ENCODE measurements at places on chromosomes 1 and 21.

GRCh38 chr1:223153177-223154119 lies 10.4 kb upstream of the TLR5 start:
- DNase-seq = no peak

DNA sequence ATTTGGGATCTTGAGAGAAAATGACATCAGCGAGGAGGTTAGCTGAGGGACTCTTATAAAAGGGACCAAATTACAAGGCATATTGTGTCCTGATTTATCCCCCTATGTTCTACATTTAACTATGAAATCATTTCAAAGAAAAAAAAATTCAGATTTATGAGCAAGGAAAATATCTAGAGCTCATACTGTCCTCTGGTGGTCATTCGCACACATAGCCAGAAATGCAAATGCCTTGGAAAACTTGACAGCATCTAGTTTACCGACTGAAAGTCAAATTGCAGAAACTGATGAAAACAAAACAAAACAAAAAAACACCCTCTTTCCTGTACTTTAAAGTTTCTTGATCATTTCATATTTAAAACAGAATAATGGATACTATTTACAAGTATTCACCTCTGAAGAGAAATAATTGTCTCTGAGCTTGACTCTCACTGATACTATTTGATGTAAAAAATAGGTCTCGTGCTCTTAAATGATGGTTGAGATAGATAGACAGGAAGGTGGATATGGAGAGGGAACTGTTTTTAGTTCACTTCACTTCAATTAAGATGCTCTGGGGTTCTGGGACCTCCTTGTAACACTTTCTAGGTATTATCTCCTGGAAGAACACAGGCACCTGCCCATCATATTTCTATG lies 253.8 kb downstream of the PCP4 start:
- no peak for DNase-seq

DNA sequence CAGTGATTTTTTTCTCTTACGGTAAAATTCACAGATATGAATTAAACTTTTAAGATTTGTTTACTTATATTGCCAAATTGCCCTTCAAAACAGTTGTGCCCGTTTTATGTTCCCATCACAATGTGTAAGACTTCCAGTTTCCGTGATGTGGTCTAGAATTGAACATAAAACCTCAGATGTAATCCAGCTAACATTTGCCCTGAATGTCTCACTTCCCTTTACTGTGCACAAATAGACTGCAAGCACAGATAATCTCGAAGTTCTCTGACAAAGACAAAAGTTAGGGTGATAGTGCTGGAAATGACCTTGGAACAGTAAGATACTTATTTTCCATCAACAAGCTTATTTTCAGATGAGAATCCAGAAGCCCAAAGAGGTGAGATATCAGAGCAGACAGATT lies 177.5 kb downstream of the ZZZ3 start:
- DNase-seq = no peak

DNA sequence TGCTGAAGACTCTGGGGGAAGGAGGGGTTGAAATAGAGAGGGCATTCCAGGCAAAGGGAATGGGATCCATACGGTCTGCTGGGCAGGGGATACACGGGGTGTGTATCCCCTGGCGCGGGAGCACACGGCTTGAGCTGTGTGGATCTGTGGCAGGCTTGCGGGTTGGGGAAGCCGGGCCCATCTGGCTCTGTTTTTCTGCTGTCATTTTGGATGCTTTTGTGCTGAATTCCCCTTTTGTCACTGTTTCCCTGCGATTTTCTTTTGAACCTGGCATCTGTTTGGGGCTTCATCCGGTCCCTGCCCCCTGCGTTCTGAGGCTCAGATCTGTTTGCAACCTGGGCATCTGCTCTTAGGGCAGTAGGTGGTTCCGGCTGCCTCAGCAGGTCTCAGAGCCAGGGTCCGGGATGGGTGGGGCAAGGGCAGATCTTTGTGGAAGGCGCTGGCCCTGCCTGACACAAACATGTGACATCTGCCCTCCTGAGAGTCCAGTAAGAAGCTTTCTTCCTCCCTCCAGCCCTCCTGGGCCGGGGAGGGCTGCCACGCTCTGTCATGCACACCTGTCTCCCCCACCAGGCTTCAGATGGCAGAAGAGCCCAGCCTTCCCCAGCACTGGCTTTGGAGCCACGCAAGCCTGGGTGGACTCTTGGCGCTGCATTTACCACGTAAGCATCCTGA lies 84.0 kb downstream of the IGSF21 start:
- DNase-seq = no peak

GRCh38 chr1:236952246-236953003 lies 51.8 kb downstream of the MT1HL1 start:
- DNase-seq = no peak

- DNase-seq = no peak
These were observed 37.5 kb downstream of the CTNNBIP1 start for GRCh38 chr1:9872430-9873165.

DNA sequence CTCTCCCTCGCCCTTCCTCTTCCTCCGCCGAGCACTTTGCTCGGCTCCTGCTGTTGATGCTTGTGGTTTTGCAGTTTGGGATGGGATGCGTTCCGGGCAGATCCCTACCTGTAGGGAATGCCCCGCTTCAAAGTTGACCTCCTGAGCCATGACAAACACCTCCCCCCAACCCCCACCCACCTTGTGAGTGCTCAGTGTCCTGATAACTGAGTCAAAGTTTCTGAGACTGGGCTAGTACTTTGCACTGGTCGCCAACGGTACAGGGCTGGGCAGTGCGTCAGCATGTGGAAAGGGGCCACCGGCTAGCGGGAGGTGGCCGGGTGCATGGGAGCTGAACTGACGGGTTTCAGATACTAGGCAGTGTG lies 771 bp downstream of the RABGAP1L start:
- DNase-seq = peak; percentile 48

DNA sequence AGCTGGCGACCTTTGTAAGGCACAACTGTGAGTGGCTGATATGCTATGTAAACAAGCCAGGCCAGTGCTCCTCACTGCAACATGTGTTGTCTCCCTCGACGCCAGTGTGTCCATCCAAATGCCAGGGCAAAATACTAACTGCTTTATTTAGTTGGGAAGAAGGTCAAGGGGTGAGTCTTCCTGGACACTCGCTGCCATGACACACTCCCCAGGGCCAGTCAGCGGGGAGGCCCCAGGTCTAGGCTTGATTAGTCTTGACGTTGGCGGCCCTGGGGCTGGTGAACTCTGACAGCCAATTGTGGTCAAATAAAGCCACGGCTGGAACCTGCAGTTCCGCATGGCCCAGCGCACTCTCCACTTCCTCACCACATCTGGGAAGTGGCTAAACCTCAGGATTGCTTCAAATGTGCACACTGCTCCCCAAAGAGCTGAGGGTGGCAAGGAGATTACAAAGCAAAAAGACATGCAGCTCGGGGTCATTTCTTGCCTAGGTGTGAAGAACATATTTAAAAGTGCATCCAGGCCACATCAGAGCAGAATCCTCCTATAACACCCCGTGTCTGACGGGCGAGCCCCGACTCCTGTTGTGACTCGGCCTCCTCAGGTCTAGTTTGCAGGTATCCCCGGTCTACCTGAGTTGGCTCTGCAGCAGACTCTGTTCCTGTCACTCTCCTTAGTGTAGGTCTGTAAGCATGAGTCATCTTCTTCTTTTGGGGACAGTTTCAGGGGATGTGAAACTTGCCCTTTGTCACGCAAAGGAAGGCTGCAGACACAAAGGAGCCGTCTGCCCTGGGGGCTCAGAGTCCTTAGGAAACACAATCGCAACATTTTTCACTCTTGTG lies 183.5 kb downstream of the RUNX1 start:
- DNase-seq = no peak

DNA sequence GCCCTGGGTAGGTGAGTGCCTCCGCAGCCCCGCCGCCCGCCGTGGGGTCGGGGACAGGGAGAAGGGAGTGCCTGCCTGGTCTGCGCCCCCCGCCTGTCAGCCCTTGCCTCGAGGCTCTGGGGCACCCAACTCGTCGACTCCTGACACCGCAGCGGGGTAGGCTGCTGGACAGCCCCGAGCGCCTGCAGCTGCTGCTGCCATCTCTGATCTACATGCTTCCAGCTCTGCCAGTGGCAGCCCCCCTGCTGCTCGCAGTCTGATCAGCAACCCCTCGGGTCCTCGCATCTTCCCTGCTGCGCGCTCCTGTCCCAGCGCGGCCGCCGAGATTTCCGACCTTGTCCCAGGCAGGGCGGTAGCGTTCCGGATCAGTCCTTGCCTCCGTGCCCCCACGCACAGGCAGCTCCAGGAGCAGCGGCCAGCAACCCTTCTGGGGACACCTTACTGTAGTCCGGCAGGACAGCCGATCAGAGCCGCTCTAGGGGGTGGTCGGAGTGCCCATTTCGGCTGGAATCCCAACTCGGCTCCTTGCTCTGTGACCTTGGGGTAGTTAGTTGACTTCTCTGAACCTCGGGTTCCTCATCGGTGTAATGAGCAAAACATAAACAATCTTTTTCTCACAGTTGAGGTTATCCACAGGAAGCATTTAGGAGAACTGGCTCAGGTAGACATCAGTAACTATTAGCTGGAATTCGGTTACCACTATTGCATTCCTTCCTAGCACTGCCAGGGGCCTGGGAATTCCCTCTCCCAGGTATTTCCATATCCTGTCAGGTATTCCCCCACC lies 540 bp downstream of the BCAN start:
- no peak for DNase-seq

DNA sequence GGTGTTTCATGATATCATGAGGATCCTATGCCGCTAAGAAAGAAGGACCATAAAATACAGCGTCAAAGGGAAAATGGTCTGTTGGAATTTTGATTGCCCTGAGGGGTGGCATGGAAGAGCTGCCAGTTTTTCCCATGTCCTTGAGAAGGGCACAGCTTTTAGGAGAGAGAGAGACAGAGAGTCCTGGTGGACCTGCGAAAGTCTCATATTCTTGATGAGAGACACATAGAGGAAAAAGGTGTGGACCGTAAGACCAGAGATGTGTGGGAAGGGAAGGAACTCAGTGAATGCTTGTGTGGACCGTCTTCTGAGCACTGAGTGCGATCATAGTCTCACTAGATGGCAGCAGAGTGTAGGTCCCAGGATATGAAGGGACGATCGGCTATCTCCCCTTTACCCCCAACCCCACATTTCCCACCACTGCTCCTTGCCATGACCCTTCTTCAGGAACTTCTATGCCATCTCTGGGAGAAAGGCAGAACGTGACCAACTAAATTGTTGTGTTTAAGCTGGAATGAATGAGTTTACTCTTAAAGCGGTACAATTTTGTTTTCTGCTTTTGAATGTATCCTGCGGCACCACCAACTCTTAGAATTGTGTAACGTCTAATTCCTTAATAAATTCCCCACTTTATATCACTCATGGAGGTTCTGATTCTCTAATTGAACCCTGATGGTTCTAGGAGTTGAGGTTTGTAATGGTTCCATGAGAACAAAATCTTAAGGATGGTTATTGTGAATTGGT lies 117.7 kb downstream of the CTH start:
- peak; percentile 30 for DNase-seq

DNA sequence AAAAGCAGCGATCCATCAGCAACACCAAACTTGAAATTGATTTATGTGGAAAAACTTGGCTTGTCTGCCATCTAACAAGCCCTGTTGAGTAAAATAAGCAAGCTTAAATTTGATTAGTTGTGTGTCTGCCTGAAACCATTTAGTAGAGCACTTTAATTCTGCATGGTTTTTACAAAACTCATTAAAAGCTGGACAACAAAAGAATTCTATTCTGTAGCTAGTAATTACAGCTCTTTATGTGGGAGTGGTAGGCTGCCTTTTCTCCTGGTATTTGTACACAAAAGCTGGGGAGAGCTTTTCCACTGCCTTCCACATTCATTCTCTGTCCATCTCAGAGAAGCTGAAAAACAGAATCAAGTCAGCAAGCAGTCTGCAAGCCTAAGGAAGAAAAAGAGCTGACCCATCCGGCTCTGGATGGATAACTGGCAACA lies 1.7 kb downstream of the ETS2 start:
- DNase-seq = no peak

GRCh38 chr1:241627453-241628259 lies 12.5 kb downstream of the CHML start:
- DNase-seq = peak; percentile 67

GRCh38 chr1:214234635-214235025 lies 46.3 kb upstream of the SMYD2 start:
- DNase-seq = no peak

GRCh38 chr1:232084584-232085223 lies 458.1 kb downstream of the DISC1 start:
- DNase-seq = no peak

GRCh38 chr1:111904478-111905218 lies 84.8 kb downstream of the KCND3 start:
- DNase-seq = no peak

GRCh38 chr1:7145947-7146346 lies 360.7 kb downstream of the CAMTA1 start:
- no peak for DNase-seq

GRCh38 chr1:239253032-239253431 lies 133.3 kb upstream of the CHRM3 start:
- no peak for DNase-seq

All from Calu3 (cell line).